ENCODE measurements at places on chromosomes 5 and 9. TPM values are rescaled to one million over a fixed set of nuclear protein-coding genes. Genes with fewer than 3 reads are reported as not detected.

NDST1 gene
- 1.1 TPM for total RNA-seq

GPRIN1 gene
- 0.36 TPM for total RNA-seq

RNF14 gene
- total RNA-seq = 8.9 TPM

- no peak for DNase-seq
Measured at GRCh38 chr9:70278305-70278704, 19.5 kb downstream of the SMC5 start.

DNA sequence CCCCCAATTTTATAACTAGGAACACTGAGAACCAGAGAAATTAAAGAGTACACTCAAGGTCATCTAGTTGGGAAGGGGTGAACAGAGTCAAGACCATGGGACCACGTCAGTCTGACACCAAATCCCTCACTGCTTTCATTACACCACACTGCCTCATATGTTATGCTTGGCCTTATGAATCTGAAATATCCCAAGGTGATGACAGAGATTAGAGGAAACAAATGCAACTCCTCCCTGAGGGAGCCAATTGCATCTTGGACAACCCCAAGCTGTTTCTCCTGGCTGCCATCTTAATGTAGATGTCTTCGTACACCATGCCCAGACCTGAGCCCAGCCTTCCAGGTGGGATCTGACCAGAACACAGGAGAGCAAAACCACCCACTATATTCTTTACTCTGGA lies 60.6 kb upstream of the ABCA1 start:
- no peak for DNase-seq

PRDM9 gene
- not detected for total RNA-seq

DNA sequence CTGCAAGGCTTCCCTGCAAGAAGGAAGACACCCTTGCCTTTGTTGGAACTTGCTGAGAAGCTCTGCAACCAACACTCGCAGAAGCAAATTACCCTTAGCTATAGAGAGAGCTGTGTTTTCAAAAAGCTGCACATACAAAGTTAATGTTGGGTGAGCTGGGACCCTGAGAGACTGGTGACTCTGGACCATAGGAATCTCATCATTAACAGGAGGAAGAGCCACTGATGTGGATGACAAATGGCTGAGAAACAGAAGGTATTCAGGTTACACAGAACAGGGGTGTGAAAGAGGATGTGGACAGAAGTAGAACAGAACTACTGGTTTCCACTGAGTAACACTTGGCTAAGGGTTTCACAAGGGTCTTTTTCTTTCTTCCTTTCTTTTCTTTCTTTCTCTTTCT lies 493.5 kb downstream of the IRX1 start:
- no peak for DNase-seq

- DNase-seq = no peak
Measured at GRCh38 chr5:73989956-73990355, 364.0 kb downstream of the ARHGEF28 start.

DNA sequence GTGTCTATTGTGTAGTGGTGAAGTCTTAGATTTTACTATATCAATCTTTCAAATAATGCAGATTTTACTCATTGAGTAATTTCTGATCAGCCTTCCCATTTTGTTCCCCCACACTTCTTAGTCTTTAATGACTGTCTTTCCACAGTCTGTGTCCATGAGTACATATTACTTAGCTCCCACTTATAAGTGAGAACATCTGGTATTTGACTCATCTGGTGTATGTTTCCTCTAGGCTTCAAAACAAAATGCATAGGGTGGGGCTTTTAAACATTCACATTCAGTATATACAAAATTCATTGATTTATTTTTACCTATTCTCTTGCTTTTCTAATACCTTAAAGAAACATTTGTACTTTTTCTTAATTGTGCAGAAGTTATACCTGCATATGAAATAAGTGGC lies 513.0 kb downstream of the MTRR start:
- DNase-seq = no peak

TAS2R1 gene
- total RNA-seq = not detected

Data from CD4-positive, alpha-beta T cell (primary cell).